HEK293T (cell line): ENCODE measurements at places on chromosomes 6 and 20.

GRCh38 chr6:83182114-83182513, 11.0 kb downstream of the PGM3 start:
- DNase-seq: no peak

GRCh38 chr6:24564081-24564480, 69.3 kb downstream of the ALDH5A1 start:
- no peak for DNase-seq

GRCh38 chr6:43774776-43775534, 4.9 kb downstream of the VEGFA start:
- peak; percentile 68 for DNase-seq

GRCh38 chr6:13461805-13462204, 25.6 kb downstream of the GFOD1 start:
- no peak for DNase-seq

- no peak for DNase-seq
Observed at GRCh38 chr6:166228425-166228824, 60.8 kb upstream of the TBXT start.

GRCh38 chr6:13662651-13663334, 47.7 kb downstream of the NOL7 start:
- no peak for DNase-seq

GRCh38 chr20:38601216-38602184, at the start of gene ARHGAP40:
ARHGAP40 (plus strand) TSS chr20:38601809.
- DNase-seq: peak; percentile 54

- DNase-seq: no peak
Observed at GRCh38 chr6:157220485-157220884, 102.8 kb downstream of the TMEM242 start.

GRCh38 chr6:151095538-151096254, 144.1 kb upstream of the AKAP12 start:
- DNase-seq: no peak

GRCh38 chr6:136866872-136867416, 44.6 kb downstream of the PEX7 start:
- DNase-seq: no peak
